ENCODE measurements at places on chromosomes 2 and 18.

GRCh38 chr2:71538241-71538640, 84.9 kb downstream of the DYSF start:
- DNase-seq: no peak

DNA sequence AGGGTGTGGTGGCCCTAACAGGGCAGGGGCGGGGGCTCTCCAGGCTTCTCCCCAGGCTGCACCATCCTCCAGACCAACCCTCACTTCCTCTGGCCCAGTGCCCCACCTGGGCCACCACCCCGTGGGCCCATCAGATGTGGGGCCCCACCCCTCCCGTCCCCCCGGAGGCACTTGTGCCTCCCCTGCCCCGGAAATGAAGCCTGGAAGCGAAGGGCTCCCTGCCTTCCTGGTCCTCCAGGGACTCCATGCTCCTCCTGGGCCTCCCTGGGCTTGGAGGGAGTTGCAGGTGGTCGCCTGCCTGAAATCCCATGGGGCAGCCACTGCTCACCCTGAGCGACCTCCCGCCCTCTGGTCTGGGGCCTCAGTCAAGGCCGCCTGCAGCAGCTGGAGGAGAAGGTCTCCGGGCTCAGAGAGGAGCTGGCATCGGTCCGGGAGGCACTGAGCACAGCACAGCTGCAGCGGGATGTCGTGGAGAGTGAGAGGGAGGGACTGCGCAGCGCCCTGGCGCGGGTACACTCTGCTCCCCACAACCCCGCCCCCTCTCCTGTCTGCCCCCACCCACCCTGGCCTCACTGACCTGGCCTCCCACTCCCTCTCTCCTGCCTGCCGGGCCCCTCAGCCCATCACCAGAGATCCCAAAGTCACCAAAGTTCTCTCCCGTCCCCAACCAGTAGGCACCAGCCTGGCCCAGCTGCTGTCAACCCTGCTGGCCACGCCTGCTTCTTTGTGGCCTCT, 28.0 kb downstream of the CROCC2 start:
- DNase-seq: no peak

GRCh38 chr2:38619458-38620164, 16.9 kb upstream of the HNRNPLL start:
- DNase-seq: no peak

GRCh38 chr2:20209373-20210109, 15.4 kb downstream of the SDC1 start:
- no peak for DNase-seq

- no peak for DNase-seq
Measured at GRCh38 chr2:217530392-217531090, 472.3 kb downstream of the TNS1 start.

GRCh38 chr2:107383691-107384090, 443.0 kb upstream of the RGPD4 start:
- DNase-seq: no peak

Data from activated CD4-positive, alpha-beta T cell treated with anti-CD3 and anti-CD28 coated beads, Interleukin-2, Interleukin-6, amounts not matched to agents 100 ng/mL and 50 ng/mL, durations not matched to agents 16 hours and 8 hours (primary cell).